Colonic mucosa (tissue), 4 donors: ENCODE measurements at places on chromosomes 3 and 15. TPM values are rescaled to one million over a fixed set of nuclear protein-coding genes. Genes with fewer than 3 reads are reported as not detected.
A peak's percentile ranks its signal among the peaks of the same experiment; 100 is the strongest.

DNA sequence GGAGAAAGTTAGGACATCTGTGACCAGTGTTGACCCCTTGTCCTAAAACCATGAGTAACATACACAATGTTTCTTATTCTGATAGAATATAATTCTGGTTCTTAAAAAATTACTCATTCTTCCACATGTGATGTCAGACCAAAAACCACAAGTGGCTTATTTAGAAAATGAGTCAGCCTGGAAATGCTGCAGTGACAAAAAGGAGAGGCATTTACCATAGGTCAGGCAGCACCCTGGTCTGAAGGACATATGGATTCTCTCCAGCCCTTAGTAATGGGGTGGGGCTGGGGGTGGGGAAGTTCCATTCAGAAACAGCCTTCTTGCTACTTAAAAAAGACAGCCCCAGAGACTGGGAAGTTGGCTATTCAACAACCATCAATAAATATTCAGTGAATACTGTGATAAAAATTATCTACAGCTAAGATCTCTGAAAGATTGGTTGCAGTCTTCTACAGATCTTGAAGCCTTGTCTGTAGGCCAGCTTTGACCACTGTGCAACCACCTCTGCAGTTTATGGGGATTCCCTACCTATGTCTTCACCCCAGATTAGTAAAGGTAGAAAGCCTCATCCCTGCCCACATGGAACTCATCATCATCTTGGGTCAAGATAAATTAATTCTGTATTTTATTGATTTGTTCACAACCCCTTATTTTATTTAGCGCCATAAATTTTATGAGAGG lies 34.9 kb upstream of the TIMP4 start:
- peak; percentile 83 for DNase-seq

- no peak for DNase-seq
Observed at GRCh38 chr3:5014391-5014790, 35.2 kb downstream of the BHLHE40 start.

DNA sequence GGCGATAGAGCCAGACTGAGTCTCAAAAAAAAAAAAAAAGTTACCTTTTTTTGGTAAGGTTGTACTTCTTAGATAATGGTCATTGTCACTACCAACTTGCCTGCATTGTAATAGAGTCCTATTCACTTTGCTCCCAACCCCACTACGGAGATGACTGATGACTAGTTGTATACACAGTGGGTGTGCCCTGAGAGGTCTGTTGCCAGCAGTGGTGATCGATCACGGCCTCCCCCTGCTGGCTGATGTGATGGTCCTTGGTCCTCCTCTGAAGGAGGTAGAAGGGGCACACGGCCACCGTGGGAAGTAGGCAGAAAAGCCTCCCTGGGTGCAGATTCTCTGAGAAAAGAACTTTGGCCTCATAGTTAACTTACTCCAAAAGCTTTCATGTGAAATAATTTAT lies 10.7 kb downstream of the GCNT3 start:
- peak; percentile 80 for DNase-seq

GRCh38 chr3:133328373-133328772 lies 71.5 kb upstream of the BFSP2 start:
- DNase-seq, result no peak

GRCh38 chr15:80523746-80524145 lies 119.6 kb downstream of the ARNT2 start:
- no peak for DNase-seq

- no peak for DNase-seq
Observed at GRCh38 chr15:57156210-57156884, 220.0 kb upstream of the CGNL1 start.

- no peak for DNase-seq
Observed at GRCh38 chr3:100798012-100798411, 88.7 kb downstream of the TFG start.

DNA sequence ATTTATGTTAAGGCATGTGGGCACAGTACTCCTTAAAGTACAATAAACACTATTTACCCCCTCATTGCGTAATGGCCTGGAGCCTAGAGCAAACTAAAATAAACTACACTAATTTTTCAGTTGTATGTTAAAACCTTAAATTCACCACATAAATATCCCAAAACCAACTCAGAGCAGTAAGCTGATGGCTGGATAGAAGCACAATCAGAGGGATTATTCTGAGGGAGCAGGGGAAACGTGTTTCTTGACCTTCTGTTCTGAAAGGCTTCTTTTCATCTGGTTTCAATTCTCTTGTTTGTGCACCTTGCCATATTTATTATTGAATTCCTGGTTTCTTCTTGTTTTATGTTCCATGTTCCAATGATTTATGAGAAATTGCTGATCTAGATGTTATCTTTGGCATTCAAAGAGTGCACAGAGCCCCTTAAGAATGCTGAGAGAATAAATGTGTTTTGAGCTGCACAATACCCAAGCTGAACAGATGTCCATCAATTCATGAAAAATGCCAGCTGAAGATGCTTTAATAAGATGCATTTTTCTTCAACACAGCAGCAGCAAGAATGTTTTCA lies 29.6 kb downstream of the RPL22L1 start:
- DNase-seq, result no peak

The CCRL2 gene
- total RNA-seq, result 17.6 TPM

The UCN2 gene
- not detected for total RNA-seq

The SCAANT1 gene
- total RNA-seq, result not detected
